ENCODE measurements at places on chromosomes 13 and 19.
A peak's percentile ranks its signal among the peaks of the same experiment; 100 is the strongest.

DNA sequence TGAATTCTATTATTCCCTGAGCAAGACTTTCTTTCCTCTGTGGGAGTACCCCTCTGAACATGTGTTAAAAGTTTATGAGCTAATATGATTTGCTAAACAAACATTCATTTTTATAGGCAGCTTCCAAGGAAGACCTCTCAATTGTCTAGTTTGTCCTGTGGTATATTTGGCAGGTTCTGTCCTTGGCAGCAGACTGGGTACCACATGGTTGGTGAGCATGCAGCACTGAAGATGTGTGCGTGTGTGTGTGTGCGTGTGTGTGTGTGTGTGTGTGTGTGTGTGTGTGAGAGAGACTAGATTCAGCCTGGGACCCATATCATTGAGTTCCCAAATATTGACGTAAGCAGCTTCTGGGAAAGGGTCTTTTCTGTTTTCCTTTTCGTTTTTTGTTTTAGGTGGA, 24.0 kb downstream of the FGF9 start:
- no peak for DNase-seq

DNA sequence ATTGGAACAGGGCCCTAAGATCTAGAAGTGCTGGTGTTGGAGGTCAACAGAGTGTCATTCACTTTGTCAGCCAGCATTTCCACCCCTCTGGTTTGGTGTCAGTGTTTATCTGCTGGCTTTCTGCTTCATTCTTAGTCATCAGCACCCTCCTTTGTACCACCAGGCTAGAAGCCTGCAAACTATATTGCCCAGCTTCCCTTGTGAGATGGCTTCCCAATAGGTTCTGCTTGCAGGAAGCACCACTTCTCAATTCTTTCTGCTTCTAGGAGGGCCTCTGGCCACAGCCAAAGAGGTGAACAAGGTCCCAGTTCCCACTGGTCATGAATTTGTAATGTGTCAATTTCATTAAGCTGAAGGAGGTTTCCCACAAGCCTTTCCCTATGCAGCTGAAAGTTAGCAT, 36.4 kb upstream of the CALM3 start:
- no peak for DNase-seq

GRCh38 chr19:42606660-42607351, 12.1 kb upstream of the CEACAM8 start:
- peak; percentile 51 for DNase-seq

GRCh38 chr19:485583-486236, 10.6 kb upstream of the MADCAM1 start:
- DNase-seq = no peak

GRCh38 chr13:108185223-108185622, 30.1 kb downstream of the LIG4 start:
- no peak for DNase-seq

- peak; percentile 23 for DNase-seq
Measured at GRCh38 chr13:112943309-112944125, 25.5 kb upstream of the MCF2L start.

DNA sequence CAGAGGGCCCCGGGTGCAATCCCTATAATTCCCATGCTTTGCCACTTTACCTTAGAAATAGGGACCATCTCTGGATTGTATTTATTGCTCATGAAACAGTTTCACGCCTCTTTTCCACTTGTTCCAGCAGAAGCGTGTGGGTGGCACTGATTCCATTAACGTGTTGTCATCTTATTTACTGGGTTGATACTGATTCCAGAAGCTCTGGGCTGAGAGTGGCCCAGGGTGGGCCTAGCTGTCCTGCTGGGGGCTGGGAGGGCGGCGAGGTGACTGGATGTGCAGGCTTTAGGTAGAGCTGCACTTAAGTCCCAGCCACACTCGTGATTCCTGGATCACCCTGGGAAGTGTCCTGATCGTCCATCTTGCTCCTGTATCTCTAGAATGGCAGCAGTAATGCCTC, 155.0 kb downstream of the TEX29 start:
- DNase-seq = no peak

GRCh38 chr19:960020-960419, 24.1 kb upstream of the WDR18 start:
- no peak for DNase-seq

- DNase-seq = no peak
Measured at GRCh38 chr13:112574834-112575613, 12.9 kb downstream of the TUBGCP3 start.

DNA sequence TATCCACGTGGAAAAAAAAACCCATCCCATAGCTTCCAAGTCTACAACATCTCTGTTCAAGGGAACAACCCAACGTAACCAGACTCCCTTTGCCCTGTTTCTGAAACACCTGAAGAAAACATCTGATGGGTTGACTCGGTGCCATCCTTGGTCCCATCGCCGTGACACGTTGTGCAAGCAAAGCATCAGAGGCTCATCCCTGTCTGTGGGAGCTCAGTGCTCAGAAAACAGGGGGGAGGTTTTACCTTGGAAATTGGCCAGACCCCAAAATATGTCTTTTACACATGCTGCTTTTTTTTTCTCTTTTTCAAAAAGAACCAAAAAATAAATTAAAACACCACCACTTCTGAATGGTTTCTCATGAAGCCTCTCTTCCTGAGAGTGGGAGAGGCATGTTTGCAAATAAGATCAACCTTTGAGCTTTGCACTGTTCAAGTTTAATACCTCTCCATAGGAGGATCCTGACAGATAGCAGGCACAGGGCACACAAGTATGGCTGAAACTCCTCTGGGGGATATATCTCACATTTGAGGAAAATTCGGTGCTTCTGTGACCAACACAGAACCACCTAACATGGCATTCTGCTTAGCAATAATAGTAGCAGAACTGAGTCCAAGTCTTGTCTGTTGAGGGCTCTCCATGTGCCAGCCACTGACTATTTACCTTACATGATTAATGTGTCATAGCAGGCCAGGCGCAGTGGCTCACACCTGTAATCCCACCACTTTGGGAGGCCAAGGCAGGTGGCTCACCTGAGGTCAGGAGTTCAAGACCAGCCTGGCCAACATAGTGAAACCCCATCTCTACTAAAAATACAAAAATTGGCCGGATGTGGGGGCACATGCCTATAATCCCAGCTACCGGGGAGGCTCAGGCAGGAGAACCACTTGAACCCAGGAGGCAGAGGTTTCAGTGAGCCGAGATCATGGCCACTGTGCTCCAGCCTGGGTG, 7.0 kb upstream of the PVR start:
- no peak for DNase-seq

- peak; percentile 87 for DNase-seq
Measured at GRCh38 chr19:49983645-49984229, 22.8 kb upstream of the SIGLEC11 start.

- no peak for DNase-seq
Measured at GRCh38 chr13:80860845-80861244, 519.9 kb upstream of the SPRY2 start.

GRCh38 chr13:100234006-100234405, 145.1 kb downstream of the PCCA start:
- DNase-seq = no peak

- no peak for DNase-seq
Measured at GRCh38 chr13:40589285-40590109, 76.9 kb downstream of the FOXO1 start.

GRCh38 chr13:75932636-75933035, 296.5 kb downstream of the LMO7 start:
- DNase-seq = no peak

DNA sequence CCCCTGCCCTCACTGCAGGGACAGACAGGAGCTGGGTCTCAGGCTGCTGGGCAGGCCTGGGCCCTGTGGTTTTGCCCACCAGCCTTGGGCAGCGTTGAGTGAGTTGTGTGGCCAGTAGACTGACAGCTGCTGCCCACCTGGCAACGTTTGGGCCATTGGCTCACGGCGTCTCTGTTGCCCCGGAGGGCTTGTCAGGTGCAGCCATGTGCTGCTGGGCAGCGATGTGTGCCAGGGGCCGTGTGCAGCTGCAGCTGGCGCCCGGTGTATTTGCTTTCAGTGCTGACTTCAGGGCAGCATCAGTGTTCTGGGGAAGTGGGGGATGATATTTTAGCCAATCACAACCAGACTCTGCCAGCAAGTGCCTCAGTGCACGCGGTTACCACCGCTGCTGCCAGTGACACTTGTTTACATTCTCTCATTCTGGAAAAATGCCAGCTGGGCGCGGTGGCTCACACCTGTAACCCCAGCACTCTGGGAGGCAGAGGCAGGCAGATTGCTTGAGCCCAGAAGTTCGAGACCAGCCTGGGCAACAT, 10.6 kb downstream of the FZR1 start:
- DNase-seq = peak; percentile 23

GRCh38 chr13:46817095-46817494, 20.1 kb upstream of the ESD start:
- DNase-seq = no peak

DNA sequence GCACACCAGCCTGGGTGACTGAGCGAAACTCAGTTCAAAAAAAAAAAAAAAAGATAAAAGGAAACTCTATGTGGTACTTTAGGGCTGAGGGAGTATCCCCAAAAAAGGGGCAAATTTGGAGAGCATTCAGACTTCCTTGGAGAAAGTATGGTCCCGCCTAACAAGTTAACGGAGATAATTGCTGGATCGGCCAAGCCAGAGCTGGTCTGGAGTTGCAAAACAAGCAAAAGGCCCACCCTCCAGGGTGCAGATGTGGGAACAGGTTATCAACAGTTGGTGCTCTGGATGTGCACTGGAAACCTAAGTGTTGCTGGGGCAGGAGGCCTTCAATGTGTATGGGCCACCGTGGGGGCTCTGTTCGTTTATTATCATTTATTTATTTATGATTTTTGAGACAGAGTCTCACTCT, 2.8 kb downstream of the IQCN start:
- DNase-seq = no peak

DNA sequence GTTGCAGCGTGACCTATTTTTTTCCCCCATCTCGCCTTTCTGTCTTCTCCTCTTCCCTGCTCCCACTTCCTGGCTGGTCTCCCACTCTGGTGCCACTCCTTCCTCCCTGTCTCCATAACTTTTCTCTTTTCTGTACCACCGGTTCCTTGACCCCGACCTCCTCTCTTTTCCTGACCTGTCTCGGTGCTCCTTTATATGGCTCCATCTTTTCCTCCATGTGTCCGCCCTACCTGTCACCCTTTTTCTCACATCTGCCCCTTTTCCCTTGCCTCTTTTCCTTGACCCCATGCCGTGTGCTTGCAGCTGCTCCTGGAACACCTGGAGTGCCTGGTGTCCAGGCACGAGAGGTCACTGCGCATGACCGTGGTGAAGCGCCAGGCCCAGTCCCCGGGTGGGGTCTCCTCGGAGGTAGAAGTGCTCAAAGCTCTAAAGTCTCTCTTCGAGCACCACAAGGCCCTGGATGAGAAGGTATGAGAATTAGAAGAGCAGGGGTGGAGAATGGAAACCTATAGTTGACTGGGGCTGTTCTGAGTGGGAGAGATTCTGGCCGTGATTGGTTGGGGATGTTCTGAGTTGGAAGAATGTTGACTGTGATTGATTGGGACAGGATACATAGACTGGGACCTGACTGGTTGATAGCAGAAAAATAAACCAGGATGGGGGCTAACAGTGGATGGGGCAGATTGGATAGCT, 9.3 kb downstream of the PPFIA3 start:
- no peak for DNase-seq

- no peak for DNase-seq
Measured at GRCh38 chr19:48969276-48970138, 4.4 kb downstream of the FTL start.

DNA sequence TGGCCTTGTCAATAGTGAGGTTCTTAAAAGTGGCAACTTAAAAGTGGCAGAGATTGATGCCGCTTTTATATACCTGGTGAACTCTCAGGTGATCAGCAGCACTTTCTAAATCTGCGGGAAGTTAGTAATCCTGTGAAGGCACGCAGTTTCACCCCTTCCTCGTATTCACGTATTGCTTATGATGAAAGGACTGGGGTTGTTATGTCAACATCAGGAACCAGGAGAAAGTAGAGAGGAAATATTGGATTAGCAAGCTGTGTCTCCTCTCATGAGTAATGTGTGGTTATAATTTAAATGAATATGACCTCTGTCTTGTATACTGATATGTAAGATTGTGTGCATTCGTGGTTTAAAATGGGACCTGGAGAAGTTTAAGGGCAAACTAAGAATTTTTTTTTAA, 544.6 kb downstream of the SLITRK6 start:
- DNase-seq = no peak

GRCh38 chr19:13091400-13092157, 11.1 kb downstream of the LYL1 start:
- no peak for DNase-seq

DNA sequence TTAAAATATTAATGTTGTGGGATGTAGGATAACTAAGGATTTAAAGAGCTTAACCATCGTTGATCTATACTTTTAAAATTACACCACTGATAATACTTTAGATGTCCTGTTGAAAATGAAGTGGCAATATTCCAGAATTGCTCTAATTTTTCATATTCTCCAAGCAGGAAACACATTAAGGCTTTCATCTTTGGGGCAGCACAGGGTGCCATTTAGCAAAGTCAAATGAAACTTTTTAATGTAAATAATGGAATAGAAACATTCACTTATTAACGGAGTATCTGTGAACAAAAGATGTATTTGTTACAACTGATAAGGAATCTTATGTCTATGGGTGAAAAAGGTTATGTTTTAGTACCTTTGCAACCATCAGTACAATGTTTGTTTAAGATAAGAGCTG, 50.0 kb upstream of the MIR17HG start:
- DNase-seq = no peak

DNA sequence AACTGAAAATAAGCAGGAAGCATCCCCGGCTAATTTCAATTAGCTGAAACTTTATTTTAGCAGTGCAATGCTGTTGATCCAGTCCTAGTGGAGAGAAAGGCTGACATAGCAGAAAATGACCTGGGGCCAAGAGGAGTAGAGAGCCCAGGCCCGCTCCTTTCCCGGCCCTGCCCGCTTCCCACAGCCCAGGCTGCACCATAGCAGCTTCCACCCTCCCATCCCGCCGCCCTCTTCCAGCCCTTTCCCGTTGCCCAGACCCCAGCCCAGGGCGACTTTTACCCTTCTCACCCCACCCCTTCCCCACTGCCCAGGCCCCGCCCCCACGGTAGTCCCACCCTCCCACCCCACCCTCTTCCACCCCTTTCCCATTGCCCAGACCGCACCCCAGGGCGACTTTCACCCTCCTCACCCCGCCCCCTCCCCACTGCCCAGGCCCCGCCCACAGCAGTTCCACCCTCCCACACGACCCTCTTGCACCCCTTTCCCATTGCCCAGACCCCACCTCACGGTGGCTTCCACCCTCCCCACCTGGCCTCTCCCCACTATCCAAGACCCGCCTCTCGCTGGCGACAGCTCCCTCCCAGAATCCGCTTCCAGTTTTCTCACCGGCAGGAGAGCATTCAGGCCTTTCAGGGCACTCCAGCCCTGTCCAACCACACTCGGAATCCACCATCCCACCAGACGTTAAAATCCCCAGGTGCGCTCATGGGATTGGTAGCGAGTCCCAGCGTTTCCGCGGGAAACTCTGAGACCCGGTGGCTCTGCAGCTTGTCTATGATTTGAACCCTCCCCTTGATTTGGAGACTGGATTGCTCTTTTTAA, 8.3 kb downstream of the ZNF160 start:
- no peak for DNase-seq

DNA sequence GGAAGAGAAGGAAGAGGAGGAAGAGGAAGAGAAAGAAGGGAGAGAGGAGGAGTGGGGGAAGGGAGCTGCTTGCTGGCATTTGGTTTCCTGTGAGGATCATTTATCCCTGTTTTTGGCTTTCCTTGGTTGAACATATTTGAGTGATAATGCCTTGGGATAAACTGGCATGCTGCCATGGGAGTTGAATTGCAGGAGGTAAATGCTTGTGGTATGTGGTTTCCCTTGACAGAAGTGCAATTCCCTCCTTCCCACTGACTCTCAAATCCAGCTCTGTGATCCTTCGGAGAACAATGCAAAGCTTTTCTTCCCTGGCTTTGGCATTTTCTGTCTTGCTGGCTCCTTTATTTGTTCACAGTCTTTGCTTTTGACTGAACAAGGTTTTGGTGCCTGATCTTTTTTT, 27.2 kb upstream of the CBY2 start:
- no peak for DNase-seq

- no peak for DNase-seq
Measured at GRCh38 chr19:18131841-18132596, 20.9 kb upstream of the PIK3R2 start.
